ENCODE measurements at places on chromosomes 6 and 20.

DNA sequence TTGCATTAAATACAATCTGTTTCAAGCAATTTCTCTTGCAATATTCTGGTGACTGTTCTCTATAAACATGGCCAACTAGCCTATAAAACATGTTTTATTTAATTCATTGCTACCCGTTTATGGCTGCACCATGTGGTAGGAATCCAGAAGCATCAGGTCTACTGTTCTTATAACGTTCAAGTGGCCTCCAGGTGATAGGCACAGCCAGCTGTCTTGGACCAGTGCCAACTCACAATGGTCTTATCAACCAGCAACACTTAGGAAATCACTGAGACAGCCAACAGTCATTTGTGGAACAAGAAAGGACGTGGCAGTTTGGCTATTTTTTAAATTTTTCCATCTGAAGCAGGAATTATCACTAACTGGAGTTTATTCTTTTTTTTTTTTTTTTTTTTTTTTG, 193.6 kb downstream of the NKAIN2 start:
- DNase-seq: no peak

- DNase-seq: no peak
Measured at GRCh38 chr20:54456961-54457360, 18.4 kb upstream of the DOK5 start.

DNA sequence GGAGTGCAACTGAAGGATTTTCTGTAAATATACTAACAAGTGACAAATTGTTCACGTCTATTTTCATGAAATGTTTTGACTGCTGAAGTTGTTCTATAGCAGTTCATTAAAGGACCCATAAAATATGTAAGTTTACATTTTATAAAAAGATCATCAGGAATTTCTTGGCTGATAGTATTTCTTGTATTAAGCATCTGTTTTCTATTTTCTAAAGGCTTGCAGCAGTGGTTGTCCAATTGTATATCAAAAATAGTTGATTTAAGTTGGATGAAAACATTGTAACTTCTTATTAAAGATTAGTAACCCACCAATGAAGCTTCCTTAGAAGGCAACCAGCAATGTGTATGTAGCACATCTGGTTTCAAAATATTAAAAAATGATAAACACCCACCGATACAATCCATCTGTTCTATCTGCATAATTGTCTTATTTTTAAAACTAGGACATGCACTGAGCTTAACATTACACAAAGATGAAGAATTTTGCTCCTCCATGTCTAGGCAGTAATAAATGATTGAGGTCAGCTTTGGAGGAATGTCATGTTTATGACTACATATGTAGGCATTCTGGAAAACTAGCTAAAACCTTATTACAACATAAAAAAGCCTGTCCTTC, 301.3 kb upstream of the TCF21 start:
- DNase-seq: peak; percentile 69

DNA sequence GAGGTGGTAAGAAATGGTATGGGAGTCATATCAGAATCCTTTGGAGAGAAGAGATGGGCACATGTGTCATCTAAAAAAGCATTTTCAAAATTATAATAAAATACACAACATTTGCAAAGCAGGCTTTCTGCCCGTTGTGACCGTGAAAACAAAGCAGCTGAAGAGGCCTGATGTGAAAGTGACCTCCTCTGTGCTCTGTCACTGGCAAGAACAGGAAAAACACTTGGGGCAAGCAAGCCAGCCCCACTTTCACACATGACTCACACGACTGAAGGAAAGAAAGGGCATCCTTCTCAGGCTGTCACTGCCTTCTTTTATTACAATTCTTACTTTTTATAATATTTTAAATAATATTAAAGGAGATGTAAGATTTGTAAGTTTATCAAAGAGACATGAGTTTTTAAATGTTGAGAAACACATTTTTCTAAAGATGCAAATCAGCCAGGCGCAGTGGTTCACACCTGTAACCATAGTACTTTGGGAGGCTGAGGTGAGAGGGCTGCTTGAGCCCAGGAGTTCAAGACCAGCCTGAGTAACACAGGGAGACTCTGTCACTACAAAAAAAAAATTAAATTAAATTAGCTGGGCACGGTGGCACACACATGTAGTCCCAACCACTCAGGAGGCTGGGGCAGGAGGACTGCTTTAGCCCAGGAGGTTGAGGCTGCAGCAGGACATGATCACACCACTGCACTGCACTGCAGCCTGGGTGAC, 143.7 kb downstream of the BTBD9 start:
- DNase-seq: peak; percentile 35

GRCh38 chr6:125156496-125156895, 2.9 kb downstream of the TPD52L1 start:
- DNase-seq: no peak

- no peak for DNase-seq
Measured at GRCh38 chr6:119201480-119201879, 123.0 kb upstream of the FAM184A start.

- no peak for DNase-seq
Measured at GRCh38 chr6:116286773-116287358, 7.1 kb upstream of the TSPYL1 start.

- peak; percentile 29 for DNase-seq
Measured at GRCh38 chr20:37392441-37393195, 46.7 kb downstream of the SRC start.

DNA sequence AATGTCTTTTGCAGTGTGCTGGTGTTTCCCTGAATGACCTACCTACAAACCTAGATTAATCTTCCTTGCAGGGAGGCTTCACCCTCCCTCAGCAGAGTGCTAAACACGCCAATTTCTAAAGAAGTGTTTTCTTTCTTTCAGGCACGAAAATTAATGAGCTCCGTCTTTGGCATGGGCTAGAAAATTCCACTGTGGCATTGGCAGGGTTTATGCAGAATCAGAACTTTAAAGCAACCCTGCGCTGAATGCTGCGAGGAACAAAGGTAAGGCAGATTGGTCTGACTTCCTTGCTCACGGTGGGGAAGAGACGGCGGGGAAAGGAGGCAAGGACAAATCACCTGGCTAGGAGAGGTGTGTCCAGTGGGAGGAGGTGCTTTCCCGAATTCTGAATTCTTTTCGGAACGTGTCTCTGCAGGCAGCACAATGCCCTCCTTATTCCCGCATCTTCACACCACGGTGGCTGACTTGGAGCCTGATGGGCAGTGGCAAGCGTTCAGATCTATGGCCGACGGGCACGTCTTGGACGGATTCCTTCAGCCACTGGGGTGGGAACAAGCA, 6.2 kb upstream of the BANF2 start:
- DNase-seq: no peak

DNA sequence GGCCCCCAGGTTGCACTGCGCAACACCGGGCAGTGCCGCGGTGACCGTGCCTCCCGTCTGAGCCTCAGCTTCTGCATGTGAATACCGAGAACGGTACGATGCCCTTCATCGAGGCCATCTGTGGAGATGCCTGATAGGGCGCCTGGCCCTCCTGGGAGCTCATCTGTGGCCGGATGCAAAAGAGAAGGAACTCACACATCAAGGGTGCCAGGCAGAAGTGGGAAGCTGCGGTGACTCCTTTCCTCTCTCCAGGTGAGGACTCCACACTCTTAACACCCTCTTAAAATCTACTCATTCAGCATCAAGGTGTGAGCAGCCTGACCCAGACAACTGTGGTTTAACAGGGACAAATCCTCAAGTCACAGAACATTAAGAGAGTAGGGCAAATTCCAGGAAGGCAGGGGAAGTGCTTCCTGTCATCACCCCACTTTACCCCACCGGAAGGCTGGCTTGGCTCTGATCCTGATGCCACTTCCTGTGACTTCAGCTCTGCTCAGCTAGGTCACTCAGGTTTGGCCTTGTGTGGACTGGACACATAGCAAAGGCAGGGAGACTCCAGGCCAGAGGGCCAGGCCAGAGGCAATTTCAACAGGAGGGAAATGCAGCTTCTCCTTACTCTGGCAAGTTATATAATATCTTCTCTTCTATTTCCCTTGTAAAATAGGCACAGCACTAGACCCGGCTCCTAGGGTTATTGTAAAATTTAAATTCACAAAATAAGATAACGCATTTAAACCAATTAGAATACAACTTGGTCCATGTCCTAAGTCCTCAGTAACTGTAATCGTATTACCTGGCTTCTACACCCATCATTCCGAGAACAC, 69.4 kb downstream of the CPNE5 start:
- DNase-seq: peak; percentile 85

DNA sequence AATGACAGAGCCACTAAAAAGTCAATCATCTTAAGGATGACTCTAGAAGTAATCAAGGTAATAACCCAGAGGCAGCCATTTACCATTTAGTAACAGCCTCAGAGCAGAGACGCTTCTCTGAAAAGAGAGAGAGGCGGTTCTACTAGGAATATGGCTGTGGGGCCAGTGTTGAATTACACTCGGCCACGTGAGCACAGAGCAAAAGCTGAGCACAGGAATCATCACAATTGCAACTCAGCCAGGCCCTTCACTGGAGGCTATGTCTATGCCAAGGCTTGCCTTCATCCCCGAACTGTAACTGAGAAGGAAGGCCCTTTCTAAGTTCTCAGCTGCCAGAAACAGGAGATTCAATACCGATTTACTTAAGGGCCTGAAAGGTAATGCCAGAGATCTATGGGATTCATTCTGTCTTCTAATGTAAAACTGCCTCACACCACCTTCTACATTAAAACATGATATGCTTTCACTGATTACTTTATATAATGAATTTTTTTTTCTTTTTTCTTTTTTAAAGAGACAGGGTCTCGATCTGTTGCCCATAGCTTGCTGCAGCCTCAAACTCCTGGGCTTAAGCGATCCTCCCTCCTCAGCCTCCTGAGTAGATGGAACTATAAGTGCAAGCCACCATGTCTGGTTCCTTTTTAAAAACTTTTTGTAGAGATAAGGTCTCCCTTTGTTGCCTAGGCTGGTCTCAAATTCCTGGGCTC, 67.6 kb downstream of the NUDT3 start:
- peak; percentile 28 for DNase-seq

- DNase-seq: no peak
Measured at GRCh38 chr6:13334953-13335352, 6.6 kb upstream of the TBC1D7 start.

- no peak for DNase-seq
Measured at GRCh38 chr6:46706464-46706863, 18.8 kb downstream of the TDRD6 start.

- no peak for DNase-seq
Measured at GRCh38 chr20:37895166-37895565, 7.8 kb upstream of the VSTM2L start.

- peak; percentile 71 for DNase-seq
Measured at GRCh38 chr6:44430326-44430725, 42.8 kb downstream of the CDC5L start.

- DNase-seq: no peak
Measured at GRCh38 chr20:63235399-63235983, at the start of gene BIRC7. Gene BIRC7, plus strand, starts transcription at chr20:63235905. Its CDS starts 192 bp downstream, at chr20:63236097.

GRCh38 chr20:20466341-20466879, 98.5 kb downstream of the INSM1 start:
- peak; percentile 76 for DNase-seq

DNA sequence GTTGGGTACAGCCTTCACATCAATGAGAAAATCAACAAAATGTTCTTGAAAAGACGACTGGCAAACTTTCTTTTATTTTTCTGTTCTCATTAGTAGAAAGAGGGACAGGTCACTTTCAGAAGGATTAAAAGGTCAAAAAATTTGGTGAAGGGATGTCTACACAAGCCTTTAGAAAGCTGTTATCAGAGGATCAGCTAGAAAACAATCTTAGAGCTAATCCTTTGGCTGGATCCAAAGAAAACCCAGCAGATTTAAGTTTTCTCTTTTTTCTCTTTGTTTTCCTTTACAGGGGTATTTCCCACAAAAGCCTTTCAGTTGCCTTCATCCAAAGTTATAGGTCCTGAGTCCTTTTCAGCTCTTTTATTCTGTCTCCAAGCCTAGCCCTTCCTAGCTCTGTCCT, 57.3 kb upstream of the EDN1 start:
- no peak for DNase-seq

DNA sequence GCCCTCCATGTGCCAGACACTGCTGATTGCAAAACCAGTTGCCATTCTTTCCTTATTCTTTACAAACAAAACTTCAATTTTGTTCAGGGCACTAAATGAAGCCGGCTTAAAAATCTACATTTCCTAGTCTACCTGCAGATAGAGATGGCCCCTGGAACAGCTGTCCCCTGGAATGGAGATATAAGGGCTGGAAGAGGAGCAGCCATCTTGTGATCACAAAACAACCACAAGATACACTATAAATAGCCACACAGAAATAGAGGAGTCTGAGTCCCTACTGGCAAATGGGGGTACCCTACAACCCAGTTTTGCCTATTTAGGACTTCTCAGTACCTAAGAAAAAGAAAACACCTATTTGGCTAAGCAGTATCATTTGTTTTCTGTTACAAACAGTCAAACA, 115.9 kb upstream of the BEND6 start:
- DNase-seq: no peak

- DNase-seq: no peak
Measured at GRCh38 chr20:20009784-20010253, 7.3 kb upstream of the NAA20 start.

DNA sequence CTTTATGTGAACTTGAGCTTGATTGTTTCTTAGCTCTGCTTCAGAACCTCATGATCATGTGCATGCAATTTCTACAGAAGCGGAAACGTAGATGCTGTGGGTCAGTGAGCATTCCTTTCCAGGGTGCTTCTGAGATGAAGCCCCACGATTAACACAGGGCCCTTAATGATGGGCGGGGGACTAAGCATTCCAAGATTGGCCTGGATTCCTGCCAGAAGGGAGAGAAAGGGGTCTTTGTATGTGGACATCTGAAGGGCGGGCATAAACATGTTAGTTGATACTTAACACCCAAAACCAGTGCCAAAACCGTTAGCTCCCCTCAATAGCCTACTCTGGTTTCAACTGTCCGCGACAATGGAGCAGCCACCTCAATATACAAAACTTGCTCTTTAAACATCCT, 46.9 kb upstream of the POU3F2 start:
- DNase-seq: no peak

- no peak for DNase-seq
Measured at GRCh38 chr6:17633465-17634188, 33.5 kb downstream of the FAM8A1 start.

DNA sequence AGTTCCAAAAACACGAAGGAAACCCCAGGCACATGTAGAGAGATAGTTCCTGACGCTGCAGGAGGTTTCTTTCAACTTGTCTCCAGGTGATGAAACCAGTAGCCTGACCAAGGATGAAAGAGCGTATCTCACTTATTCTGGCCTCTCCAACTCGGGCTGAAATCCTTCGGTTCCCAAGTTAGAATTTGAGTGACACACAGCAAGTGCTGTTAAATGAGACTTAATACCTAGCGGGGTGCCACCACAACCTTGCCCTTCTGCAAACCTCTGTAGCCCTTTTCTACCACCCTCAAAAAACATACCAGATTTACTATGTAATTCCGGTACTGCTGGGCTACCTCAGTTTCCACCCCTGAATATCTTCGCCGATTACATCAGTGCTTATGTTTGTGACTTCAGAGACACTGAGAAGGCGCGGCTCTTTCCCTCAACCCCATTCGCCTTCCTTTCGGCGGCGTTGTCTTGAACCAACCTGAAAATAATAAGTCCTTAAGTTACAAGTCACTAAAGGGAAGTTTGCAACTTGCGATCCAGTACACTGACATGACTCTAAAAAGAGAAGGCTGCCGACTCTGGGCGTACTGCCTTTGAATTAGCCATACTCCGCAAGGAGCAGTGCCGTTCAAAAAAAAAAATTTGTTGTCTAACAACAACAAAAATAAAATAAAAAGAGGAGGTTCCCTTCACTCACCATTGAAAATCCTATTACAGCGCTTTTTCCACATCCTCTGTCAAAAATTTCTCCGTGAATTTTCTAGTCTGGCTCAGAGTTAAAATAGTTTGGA, 194.9 kb upstream of the ZNF184 start:
- no peak for DNase-seq

Data from EH (cell line).